Activated naive CD4-positive, alpha-beta T cell treated with anti-CD3 and anti-CD28 coated beads, Interleukin-2, amount 10 ng/mL, durations not matched to agents 5 hours and 36 hours (primary cell): ENCODE measurements at places on chromosomes 12 and 14. TPM values are rescaled to one million over a fixed set of nuclear protein-coding genes. Genes with fewer than 3 reads are reported as not detected.

The ST8SIA1 gene
- total RNA-seq, result not detected

The SLC7A7 gene
- total RNA-seq, result 0.43 TPM

The CEBPE gene
- 1.0 TPM for total RNA-seq

The SIX6 gene
- not detected for total RNA-seq

The KRT81 gene
- not detected for total RNA-seq

The POTEG gene
- not detected for total RNA-seq

The GLIPR1L2 gene
- total RNA-seq, result not detected

The KRT5 gene
- total RNA-seq, result not detected

The GPX2 gene
- total RNA-seq, result not detected

The AP1G2 gene
- total RNA-seq, result 299 TPM

The KRT85 gene
- total RNA-seq, result not detected

The LPAR5 gene
- total RNA-seq, result 8.2 TPM

The ACOT4 gene
- total RNA-seq, result 1.1 TPM

The KRT74 gene
- total RNA-seq, result not detected

The DEGS2 gene
- total RNA-seq, result 0.58 TPM

The TAS2R50 gene
- total RNA-seq, result 0.55 TPM

The RNF212B gene
- not detected for total RNA-seq

The ZNF664 gene
- total RNA-seq, result 43.9 TPM

The LUM gene
- total RNA-seq, result not detected

The DPY19L2 gene
- 0.91 TPM for total RNA-seq

The NPAS3 gene
- total RNA-seq, result not detected

The CLEC14A gene
- total RNA-seq, result not detected

The COPZ1 gene
- 117 TPM for total RNA-seq

The CPNE6 gene
- not detected for total RNA-seq

The RHOJ gene
- total RNA-seq, result not detected

The A2M gene
- not detected for total RNA-seq

The SIRT4 gene
- 1.6 TPM for total RNA-seq

The SERPINA9 gene
- not detected for total RNA-seq

The CDKN1B gene
- 133 TPM for total RNA-seq
